Foreskin fibroblast (primary cell): ENCODE measurements at places on chromosomes 7 and 10.
A peak's percentile ranks its signal among the peaks of the same experiment; 100 is the strongest.

GRCh38 chr7:23055582-23056178, 41.8 kb upstream of the HYCC1 start:
- peak; percentile 86 for DNase-seq

DNA sequence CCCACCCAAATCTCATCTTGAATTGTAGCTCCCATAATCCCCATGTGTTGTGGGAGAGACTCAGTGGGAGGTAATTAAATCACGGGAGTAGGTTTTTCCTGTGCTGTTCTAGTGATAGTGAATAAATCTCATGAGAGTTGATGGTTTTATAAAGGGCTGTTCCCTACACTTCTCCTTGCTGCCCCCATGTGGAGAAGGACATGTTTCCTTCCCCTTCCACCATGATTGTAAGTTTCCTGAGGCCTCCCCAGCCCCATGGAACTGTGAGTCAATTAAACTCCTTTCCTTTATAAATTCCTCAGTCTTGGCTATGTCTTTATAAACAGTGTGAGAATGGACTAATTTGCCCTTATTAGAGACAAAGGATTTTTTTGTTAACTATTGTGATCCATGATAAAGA, 48.5 kb upstream of the MKX start:
- peak; percentile 27 for DNase-seq

GRCh38 chr7:101935521-101936141, 118.2 kb downstream of the CUX1 start:
- peak; percentile 42 for DNase-seq

- peak; percentile 61 for DNase-seq
These were observed 22.0 kb upstream of the FZD1 start for GRCh38 chr7:91242097-91242844.

- no peak for DNase-seq
These were observed 76.8 kb upstream of the GDF10 start for GRCh38 chr10:47223236-47223635.

- peak; percentile 10 for DNase-seq
These were observed 1.3 kb downstream of the CUL1 start for GRCh38 chr7:148699782-148700629.

GRCh38 chr7:158021836-158022235, 565.8 kb downstream of the PTPRN2 start:
- no peak for DNase-seq
